ENCODE measurements at places on chromosomes 5 and 9.
A peak's percentile ranks its signal among the peaks of the same experiment; 100 is the strongest.

- DNase-seq = no peak
Observed at GRCh38 chr5:32736842-32737241, 25.7 kb downstream of the NPR3 start.

- DNase-seq = no peak
Observed at GRCh38 chr5:168990679-168991078, 310.3 kb downstream of the SLIT3 start.

DNA sequence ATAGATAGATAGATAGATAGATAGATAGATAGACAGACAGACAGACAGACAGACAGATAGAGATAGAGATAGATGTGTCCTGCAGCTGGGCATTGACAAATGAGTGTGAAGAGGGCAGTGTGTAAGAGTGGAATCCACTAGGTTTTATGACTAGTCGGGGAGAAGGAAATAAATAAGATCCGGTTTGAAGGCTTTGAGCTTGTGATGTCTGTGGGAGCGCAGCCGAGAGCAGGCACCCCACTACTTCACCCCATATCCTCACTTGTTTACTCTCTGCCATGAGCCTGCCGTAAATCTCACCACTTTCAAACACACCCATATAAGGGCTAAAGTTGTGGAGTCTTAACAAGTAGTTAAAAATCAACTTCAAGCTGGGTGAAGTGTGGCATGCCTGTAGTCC, 1.4 kb upstream of the SUSD1 start:
- no peak for DNase-seq

DNA sequence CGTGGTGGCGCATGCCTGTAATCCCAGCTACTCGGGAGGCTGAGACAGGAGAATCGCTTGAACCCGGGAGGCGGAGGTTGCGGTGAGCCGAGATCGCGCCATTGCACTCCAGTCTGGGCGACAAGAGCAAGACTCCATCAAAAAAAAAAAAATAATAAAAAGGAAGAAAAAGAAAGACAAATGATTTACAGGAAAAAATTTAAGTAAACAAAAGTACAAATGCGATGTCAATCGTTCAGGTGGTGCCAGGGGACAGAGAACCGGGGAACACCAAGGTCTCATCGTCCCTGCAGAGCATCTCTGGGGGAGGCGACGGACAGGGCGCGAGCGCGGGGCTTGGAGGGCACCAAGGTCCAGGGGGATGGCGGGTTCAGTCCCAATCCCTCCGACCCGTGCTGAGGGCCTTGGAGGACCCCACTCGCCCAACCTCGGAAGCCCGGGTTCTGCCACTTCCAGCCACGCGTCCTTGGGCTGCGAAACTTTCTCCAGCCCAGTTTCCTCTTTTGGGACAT, 607 bp upstream of the HNRNPAB start:
- no peak for DNase-seq

- DNase-seq = no peak
Observed at GRCh38 chr5:159452480-159453167, 122.3 kb upstream of the IL12B start.

GRCh38 chr5:127891942-127892341, 188.8 kb downstream of the CCDC192 start:
- no peak for DNase-seq

- DNase-seq = no peak
Observed at GRCh38 chr5:143340891-143341685, 62.4 kb downstream of the NR3C1 start.

DNA sequence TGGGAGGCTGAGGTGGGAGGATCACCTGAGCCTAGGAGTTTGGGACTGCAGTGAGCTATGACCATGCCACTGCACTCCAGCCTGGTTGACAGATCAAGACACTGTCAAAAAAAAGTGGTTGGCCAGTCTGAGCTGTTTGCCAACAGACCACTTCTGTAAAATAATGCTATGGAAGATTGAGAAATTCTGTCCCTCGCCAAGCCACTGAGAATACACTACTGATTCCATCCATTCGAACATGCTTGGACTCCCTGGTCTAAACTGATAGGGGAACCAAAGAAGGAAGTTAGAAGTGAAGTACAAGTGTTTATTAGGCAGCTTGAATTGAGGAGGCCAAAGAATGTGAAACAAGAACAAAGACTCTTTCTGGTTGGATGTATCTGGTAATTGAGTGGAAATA, 27.2 kb downstream of the ENC1 start:
- no peak for DNase-seq

DNA sequence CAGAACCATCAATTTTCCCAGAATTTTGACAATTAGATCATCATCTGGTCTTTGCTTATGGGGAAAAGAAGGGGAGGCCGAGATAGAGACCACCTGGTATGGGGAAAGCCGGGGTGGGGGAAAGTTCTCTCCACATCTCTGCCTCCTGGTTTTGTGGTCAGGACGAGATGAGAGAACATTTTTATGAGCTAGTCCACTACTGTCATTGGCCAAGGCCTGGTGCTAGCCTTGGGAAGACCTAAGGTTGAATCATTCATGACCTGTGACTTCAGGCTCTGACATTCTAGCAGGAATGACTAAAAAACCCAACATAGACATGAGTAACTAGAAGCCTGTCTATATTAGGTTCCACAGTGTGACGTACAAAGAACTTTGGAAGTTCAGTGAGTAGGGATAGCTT, 135.2 kb downstream of the PTTG1 start:
- DNase-seq = no peak

- no peak for DNase-seq
Observed at GRCh38 chr5:33675958-33676464, 215.8 kb downstream of the ADAMTS12 start.

DNA sequence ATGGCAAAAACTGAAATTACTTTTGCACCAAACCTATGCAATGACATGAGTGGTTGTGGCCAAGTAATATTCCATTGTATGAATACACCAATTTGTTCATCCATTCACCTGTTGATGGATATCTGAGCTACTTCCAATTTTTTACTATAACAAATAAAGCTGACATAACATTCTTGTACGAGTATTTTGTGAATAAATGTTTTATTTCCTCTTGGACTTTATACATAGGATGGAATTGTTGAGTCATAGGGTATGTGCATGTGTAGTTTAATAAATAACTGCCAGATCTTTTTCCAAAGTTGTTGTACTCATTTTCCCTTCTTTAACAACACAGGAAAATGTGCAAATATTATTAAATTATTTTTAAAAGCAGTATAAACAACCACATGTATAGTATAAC, 146.1 kb upstream of the ZNF462 start:
- DNase-seq = no peak

DNA sequence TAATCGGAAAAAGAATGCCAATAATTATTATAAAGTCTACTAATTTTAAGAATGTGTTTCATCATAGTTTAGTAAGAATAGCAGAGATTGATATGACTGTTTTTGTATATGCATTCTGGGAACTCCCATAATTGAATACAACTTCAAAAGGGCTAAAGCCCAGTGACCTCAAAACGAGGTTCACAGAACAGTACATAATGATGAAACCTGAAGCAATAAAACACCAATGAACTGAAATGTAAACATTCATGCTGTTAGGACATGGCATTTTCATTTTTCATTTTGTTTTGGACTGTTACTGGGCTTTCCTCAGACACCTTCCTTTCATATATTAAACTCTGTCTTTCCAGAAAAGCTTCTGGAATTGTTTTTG, 684 bp upstream of the JMY start:
- no peak for DNase-seq

GRCh38 chr5:108661024-108661423, 86.7 kb upstream of the FER start:
- no peak for DNase-seq

DNA sequence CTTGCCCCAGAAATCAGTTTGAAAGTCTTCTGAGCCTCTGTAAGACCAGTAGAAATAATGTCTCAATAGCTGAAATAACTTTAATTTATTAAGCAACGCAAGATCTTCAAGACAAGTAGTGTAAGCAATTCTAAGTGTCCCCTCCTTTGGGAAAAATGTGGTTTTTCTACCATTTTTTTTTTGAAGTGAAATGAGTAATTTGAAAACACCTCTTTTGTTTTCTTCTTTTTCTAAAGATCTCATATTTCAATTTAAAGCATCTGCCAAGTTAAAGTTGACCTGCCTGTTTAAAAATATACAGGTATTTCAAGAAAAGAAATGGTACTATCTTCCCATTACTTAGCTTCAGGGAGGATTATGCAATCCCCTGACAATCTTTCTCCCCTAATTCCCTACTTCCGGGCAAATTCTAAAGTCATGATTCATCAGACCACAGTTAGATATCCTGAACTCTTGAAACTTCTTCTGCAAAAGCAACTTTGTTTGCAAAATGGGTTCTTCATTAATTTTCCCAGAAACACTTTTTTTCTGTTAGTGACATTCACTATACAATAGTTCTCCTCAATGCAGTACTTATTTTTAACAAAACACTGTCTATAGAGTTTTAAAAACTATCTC, 7.8 kb upstream of the ANXA1 start:
- DNase-seq = no peak

- peak; percentile 41 for DNase-seq
Observed at GRCh38 chr9:134067904-134068743, at the start of gene BRD3. BRD3 (minus strand) TSS chr9:134068026; CDS start chr9:134053477, 14,549 bp downstream.

GRCh38 chr5:13322769-13323168, 621.7 kb downstream of the DNAH5 start:
- DNase-seq = no peak

DNA sequence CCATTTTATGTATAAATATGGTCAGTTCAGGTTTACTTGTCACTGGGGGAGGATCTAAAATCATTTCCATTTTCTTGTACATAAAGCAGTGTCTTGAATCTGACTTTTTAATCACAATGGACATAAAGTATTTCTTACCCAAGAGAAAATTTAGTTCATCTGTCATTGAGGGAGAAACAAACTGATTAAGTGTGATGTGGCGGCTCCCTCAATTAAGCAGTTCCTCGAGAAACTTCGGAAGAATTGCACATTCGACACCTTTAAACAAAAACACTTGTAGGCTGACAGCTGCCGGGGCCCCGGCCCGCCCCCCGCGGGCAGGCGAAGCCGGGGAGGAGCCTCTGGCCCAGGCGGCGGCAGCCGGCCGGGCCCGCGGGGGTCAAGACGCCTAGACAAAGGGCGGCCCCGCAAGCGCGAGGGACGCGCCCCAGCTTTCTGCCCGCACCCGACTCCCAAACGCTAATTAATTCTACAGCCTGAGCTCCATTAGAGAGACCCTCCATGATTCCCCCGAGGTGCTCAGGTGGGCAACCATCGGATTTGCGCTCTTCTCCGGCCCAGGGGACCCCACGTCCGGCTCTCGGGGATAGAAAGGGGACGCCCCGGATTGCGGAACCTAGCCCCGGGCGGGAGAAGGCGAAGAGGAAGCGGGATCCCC, 750 bp downstream of the TRIM36 start:
- DNase-seq = no peak

DNA sequence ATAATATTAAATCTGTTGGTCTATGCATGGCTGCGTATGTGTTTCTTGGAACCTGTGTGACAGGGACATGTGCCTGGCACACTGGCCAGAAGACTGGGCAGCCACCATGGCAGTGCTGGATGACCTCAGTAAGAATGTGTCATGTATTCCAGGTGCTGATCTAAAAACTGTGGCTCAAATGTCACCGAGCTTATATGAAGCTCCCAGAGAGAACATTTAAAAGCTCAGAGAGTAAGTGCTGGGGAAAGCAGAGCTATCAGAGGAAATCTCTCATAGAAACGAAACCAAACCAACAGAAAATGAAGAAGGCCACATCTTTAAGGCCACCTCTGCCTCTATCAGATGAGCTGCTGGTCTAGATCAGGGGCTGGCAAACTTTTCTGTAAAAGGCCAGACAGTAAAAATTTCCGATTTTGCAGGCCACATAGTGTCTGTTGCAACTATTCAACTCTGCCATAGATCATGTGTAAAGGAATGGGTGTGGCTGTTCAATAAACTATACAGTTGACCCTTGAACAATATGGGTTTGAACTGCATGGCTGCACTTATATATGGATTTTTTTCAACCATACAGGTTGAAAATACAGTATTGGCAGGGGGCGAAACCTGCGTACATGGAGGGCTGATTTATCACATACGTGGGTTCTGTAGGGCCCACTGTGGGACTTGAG, 31.8 kb downstream of the TSTD2 start:
- no peak for DNase-seq

- DNase-seq = no peak
Observed at GRCh38 chr9:80951675-80952074, 737.7 kb downstream of the TLE1 start.

GRCh38 chr9:96782235-96782634, 4.3 kb upstream of the ZNF510 start:
- DNase-seq = no peak

- no peak for DNase-seq
Observed at GRCh38 chr9:102101723-102102122, 363.3 kb upstream of the GRIN3A start.

- DNase-seq = no peak
Observed at GRCh38 chr5:39080597-39081204, 6.5 kb upstream of the RICTOR start.

DNA sequence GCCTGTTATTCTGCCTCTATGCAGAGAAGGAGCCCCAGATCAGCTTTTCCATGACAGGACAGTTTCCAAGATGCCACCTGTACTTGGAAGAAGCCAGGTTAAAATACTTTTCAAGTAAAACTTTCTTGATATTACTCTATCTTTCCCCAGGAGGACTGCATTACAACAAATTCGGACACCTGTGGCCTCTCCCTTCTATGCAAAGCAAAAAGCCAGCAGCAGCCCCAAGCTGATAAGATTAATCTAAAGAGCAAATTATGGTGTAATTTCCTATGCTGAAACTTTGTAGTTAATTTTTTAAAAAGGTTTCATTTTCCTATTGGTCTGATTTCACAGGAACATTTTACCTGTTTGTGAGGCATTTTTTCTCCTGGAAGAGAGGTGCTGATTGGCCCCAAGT, 301 bp upstream of the IL4 start:
- no peak for DNase-seq

DNA sequence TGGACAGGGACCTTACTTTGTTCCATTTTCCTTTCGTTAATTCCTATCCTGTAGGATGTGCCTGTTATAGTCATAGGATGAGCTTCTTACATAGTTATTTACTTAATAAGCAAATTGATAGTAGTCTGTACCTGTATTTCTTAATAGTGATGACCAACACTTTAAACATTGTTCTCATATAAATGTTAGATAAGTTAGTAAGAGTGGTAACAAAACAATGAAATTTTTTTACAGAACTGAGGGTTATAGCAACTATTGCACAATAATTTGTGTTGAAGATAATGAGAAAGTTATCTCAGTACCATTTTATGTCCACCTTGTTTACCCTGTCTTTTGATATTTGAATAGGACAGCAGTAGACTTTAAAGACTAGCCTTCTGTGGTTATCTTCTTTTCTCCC, 162.9 kb upstream of the ELL2 start:
- DNase-seq = no peak

DNA sequence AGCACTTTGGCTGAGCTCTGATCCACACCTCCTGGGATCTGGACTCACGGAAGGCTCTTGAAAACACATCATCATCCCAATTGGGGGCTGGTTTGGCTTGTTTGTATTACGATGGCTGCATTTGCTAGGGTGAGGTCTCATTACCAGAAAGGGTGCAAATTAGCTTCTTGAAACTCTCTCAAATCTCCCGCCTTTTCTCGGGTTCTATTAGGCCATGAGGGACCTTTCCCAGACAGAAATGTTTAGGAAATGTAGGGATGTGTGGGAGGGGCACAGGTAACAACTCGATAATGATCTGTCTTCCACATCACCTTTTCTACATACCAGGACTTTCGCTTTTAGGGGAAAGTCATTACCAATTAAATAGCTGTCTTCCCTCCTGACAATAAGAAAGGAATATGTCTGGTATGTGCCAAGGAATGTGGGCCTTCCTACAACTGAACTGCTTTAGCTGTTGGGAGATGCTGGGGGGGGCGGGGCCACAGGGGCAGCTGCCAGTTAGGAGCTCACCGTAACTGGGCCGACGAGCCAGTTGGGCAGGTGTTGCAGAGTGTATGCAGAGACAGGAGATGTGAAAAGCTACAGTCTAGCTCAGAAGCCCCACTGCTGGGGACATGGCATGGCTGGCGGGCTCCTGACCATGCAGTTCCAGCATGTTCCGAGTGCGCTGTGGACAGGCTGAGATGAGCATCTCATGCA, 71.2 kb downstream of the AK8 start:
- no peak for DNase-seq

Measured in NCI-H1417 treated with DMSO at 0.1 percent for 48 hours (cell line).